ENCODE measurements at places on chromosomes 5 and 9. TPM values are rescaled to one million over a fixed set of nuclear protein-coding genes. Genes with fewer than 3 reads are reported as not detected.

The CXCL14 gene
- polyA plus RNA-seq: 24.9 TPM

The BARHL1 gene
- polyA plus RNA-seq: not detected

The CCNJL gene
- polyA plus RNA-seq: 6.9 TPM

The WNT8A gene
- 0.31 TPM for polyA plus RNA-seq

The SPAAR gene
- 2.2 TPM for polyA plus RNA-seq

The C8G gene
- 1.2 TPM for polyA plus RNA-seq

The ENHO gene
- polyA plus RNA-seq: 1.7 TPM

The ANGPTL2 gene
- 12.9 TPM for polyA plus RNA-seq

The TRMT10B gene
- polyA plus RNA-seq: 12.2 TPM

The BTNL8 gene
- polyA plus RNA-seq: 0.27 TPM

The PCDHGA11 gene
- 4.6 TPM for polyA plus RNA-seq

The TMEM232 gene
- polyA plus RNA-seq: 7.7 TPM

GRCh38 chr9:132241840-132242620 is 80.2 kb downstream of the NTNG2 start:
- no peak for DNase-seq

DNA sequence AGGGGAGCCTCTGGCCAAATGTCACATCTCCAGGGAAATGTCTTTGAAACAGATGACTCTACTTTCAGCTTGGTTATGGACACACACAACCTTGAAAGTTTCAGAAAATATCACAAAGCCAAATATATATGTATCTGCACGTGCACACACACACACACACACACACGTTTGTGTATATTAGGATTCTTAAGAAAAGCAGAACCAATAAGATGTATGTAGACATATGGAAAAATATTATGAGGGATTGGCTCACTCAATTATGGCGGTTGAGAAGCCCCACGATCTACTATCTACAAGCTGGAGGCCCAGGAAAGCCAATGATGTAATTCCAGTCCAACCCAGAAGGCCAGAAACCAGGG is 194.9 kb downstream of the PALM2AKAP2 start:
- DNase-seq: no peak

DNA sequence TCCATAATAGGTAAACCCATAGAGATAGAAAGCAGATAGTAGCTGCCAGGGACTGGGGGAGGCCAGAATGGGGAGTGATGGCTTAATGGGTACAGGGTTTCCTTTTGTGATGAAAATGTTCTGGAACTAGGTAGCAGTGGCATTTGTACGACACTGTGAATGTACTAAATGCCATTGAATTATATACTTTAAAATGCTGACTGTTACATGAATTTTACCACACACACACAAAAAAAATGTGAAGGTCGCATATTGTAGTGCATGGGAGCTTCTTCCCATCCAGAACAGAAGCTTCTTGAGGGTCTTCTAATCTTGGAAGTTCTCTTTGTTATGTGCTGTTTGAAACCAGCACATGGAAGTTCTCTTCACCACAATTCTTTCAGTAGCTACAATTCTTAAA is 19.9 kb upstream of the ANP32B start:
- DNase-seq: no peak

GRCh38 chr5:16600946-16601345 is 15.9 kb downstream of the RETREG1 start:
- no peak for DNase-seq

DNA sequence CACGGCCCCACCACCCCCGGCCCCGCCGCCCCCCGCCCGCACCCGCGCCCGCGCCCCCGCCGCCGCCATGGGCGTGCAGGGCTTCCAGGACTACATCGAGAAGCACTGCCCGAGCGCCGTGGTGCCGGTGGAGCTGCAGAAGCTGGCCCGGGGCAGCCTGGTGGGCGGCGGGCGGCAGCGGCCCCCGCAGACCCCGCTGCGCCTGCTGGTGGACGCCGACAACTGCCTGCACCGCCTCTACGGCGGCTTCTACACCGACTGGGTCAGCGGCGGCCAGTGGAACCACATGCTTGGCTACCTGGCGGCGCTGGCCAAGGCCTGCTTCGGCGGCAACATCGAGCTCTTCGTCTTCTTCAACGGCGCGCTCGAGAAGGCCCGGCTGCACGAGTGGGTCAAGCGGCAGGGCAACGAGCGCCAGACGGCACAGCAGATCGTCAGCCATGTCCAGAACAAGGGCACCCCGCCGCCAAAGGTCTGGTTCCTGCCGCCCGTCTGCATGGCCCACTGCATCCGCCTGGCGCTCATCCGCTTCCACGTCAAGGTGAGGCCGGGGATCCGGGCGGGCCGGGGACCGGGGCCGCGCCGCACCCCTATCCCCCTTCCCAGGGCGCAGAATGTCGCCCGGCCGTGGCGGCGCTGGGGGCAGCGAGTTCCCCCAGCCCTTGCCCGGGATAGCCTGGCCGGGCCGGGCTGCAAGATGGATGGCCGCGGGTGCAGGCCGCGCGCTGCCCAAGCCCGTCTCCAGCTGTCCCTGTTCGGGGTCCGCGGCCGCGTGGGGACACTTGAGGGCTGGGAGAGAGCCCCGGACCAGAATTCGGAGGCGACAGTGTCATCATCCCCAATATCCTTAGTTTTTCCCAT is 594 bp downstream of the FAM120A start:
- no peak for DNase-seq

- peak; percentile 73 for DNase-seq
These were observed 315.0 kb upstream of the TLE4 start for GRCh38 chr9:79256691-79257213.

DNA sequence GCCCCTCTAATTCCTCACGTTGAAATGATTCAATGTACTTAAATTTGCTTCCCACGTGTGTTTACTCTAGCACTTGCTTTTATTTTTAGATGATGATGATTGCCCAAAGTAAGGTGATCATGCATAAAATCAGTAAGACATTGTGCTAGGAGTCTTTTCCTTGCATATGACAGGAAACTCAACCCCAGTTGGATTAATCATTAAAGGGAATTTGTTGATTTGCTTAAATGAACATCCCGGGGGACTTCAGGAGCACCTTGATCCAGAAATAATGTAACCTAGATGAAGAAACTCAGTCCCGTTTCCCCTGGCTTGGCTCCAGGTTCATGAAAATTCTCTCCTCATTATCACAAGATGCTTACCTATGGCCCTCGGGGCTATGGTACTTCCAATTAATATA is 106.1 kb upstream of the STC2 start:
- DNase-seq: no peak

DNA sequence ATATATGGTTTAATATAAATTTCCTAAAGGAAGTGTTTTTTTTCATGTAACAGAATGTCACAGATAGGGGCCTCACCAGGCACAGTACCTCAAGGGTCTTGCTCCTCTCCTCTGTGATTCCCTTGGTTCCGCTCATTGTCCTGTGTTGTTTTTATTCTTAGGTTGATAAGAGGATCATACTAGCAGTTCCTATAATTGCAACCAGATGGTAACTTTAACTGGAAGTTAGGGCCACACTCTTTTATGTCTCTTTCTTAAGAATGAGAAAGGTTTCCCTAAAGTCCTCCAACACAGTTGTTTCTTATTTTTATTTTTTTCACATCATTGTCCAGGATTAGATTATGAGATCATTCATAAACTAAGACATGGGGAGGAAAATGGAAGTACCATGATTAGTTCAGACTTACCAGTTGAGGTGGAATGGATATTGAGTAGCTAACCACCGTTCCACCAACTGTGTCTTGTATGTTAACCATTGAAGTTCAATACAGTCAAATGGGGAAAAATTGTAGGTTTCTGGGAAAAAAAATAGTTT is 41.1 kb downstream of the FAM174A start:
- no peak for DNase-seq

DNA sequence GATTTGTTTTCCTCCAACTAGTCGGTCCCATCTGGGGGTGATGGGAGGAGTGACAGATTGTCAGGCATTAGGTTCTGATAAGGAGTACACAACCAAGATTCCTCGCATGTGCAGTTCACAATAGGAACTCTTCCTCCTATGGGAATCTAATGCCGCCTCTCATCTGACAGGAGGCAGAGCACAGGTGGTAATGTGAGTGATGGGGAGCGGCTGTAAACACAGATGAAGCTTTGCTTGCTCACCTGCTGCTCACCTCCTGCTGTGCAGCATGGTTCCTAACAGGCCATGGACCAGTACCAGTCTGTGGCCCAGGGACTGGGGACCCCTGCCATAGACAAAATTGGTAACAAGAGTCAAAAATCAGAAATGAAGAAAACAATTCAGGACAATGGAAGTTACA is 173.3 kb upstream of the HMHB1 start:
- no peak for DNase-seq

GRCh38 chr5:149257889-149258705 is 13.6 kb upstream of the AFAP1L1 start:
- DNase-seq: no peak

DNA sequence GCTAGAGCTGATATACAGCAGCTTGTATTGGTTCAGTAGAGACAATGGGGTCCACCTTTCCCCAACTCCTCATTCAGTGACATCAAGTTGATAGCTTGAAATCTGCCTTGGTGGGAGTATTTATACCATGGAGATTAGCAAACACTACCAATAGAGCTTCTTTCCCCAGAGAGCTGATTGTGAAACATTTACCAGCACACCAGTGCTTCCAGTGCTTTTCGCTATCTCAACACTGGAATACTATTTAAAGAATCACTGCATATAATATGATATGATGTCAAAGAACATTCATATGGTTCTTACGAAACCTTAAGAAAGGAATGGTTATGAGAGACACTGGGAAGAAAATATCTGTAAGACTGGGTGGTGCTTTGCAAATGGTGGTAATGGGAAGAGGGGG is 21.8 kb upstream of the RNF145 start:
- DNase-seq: no peak

GRCh38 chr5:154166901-154167791 is 23.4 kb upstream of the GALNT10 start:
- no peak for DNase-seq

GRCh38 chr9:123320814-123321213 is 35.2 kb upstream of the CRB2 start:
- no peak for DNase-seq

- no peak for DNase-seq
These were observed 37.8 kb downstream of the GLRX start for GRCh38 chr5:95784514-95785302.

GRCh38 chr5:153523831-153524230 is 33.4 kb downstream of the GRIA1 start:
- DNase-seq: no peak

GRCh38 chr5:50328193-50328729 is 112.8 kb downstream of the EMB start:
- DNase-seq: no peak
